ENCODE measurements at places on chromosomes 7 and 10.

DNA sequence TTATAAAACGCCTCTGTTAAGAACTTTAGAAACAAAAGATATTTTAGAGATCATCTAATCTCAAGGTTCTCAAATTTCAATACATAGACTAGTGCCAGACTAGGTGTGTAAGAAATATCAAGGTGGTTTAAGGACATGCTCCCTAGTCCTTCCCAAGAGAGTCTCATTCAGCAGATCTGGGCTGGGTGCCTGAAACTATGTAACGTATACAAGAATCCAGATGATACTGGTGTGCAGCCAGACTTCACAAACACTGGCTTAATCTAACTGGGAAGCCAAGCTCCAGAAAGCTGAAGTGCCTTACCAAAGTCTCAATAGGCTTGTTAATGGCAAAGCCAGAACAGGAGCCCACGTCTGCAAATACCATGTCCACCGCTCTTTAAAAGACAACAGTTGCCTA lies 105.0 kb upstream of the AMPH start:
- no peak for DNase-seq

DNA sequence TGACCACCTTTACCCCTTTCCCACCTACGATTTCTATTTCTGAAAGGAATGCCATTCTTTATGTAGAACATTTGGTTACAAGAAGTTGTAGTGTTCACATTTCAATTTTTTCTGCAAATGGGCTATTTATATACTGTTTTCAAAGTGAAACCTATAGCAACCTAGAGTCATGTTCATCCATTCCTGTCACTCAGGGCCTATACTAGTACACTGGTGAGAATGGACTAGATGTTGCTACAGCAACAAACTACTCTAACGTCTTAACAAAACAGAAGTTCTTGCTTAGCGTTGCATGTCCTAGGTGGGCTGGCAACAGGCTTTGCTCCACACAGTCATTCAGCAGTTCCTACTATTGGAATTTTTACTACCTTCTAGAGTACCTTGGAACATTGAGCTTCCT lies 16.3 kb downstream of the CASD1 start:
- DNase-seq = no peak

DNA sequence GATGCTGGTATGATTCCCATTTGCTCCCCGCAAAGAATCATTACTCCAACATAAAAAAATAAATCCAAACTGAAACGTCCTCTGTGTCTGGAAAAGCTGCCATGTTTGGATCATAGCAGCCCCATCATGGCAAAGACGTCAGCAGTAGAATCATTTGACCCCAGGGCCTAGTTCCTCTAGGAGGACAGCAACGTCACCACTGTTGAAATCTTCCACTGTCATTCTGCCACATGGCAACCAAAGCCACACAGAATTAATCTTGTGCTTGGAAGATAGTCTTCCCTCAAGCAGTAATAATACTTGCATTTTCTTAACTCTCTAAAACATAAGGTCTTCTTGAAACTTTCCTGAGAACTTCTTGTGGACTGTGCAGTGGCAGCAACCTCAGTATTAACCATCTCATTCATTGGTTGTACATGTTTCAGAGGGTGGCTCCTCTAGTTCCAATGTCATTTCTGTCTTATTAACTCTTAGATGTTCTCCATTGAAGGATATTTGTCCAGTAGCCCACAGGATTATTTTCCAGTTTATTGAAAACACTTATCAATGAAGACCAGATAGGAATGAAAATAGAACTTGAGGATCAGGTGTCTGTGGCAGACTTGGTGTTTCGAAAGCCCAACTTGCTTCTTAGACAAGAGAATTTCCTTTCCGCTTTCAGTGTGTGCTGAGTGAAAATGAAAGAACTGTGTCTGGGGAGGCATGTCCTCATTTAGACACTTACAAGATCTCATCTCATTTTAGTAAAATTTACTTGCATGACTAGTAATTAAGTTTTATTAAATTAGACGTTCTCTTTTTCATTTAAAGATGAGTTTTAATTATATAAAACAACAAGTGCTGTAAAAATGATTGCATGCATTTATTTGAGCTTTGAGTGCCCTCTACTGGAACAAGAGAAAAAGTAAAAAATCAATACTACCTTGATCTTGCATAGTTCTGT lies 28.9 kb upstream of the INHBA start:
- DNase-seq = no peak

GRCh38 chr10:100216006-100216405 lies 13.4 kb downstream of the CHUK start:
- DNase-seq = no peak

GRCh38 chr7:55360486-55360885 lies 4.7 kb upstream of the LANCL2 start:
- DNase-seq = no peak

GRCh38 chr10:88182601-88182930 lies 319.1 kb downstream of the PTEN start:
- no peak for DNase-seq

DNA sequence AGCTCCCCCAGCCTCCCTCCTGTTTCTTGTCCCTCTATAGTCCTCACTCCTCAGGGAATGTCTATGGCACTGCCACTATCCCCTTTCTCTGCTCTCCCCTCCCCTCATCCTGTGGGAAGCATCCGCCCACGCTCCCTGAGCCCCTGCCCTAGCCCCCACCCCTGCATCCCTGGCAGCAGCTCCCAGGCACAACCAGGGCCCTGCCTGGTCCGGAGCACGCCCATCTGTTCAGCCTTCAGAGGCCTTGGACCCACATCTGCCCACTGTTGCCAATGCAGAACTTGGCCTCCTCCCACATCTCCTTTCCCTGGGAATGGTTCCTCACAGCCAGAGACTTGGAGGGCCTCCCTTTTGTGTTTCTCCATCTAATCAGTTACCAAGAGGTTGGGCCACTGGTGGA lies 20.4 kb upstream of the TBRG4 start:
- DNase-seq = no peak

GRCh38 chr10:85400981-85401695 lies 965.5 kb downstream of the GRID1 start:
- DNase-seq = no peak

DNA sequence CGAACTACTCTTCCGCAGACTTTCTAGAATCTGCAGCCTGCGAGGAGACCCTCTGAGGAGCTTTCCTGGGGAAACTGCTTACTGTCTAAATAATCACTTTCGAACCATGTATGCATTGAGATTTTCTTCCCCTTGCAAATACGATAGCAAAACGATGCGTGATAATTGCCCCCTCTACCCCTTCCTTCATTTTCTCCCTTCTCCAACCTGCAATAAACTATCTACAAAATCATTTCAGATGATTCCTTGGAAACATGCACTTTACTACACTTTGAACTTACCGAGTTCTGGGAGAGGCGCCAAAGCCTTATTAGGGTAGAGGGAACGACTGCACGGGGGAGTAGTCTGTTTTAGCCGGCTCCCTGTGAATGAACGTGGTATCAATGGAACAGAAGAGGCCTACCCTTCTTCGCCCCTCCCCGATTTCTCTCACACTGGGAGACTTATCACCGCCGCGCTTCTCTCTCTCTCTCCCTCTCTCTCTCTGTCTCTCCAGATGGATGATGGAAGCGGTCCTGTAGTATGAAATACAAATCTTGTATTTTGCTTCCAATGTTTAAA lies at the start of gene FGFBP3:
TSS of gene FGFBP3 (minus strand) at position 370 of the 561 bp plus-strand sequence. CDS start 517 bp downstream, outside the sequence.
- DNase-seq = no peak

DNA sequence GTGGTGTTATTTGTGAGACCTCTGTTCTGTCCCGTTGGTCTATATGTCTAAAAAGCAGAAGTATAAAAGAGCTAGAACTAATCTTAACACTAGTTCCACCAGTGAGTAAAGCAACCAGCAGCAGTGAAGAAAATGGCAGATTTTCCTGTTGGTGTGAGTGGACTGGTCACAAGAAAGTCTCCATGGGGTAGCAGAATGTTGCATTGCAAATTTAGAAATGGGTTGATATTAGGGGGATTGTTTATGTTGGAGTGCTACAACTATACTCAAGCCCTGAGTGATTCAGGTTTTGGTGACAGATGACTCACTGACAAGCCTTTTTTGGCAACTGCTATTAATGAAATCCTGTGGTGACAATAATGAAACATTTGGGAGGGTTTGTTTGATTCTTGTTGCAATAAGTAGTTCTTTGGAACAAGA lies 5.6 kb downstream of the AVL9 start:
- DNase-seq = no peak

DNA sequence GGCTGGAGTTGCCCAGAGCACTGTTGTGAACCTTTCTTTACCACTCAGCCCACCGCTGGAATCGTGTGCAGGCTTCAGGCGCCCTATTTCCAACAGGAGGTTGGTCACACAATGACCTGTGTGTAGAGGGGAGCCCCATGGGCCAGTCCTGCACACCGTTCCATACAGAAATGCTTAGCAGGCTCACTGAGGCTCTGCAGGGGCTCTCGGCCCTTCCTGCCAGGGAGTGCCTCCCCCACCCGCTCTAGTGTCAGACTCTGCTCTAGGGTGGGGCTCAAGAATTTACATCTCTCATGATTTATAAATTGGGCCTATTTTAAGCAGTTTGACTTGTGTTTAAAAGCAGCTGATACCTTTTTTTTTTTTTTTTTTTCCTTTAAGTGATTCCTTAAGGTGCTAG lies 42.0 kb downstream of the SHH start:
- DNase-seq = no peak

DNA sequence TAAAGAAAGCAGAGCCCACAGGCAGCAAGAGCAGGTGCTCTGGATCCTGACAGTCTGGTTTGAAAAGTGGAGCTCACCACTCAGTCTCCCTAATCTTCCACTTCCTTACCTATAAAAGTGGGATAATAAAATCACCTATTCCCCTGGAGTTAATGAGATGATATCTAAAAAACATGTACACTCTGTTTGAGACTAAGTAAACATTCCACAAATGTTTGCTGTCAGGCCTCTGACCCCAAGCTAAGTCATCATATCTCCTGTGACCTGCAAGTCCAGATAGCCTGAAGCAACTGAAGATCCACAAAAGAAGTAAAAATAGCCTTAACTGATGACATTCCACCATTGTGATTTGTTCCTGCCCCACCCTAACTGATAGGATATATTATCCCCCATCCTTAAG lies 1324.5 kb downstream of the XPNPEP1 start:
- DNase-seq = no peak
